Effector CD8-positive, alpha-beta T cell (primary cell): ENCODE measurements at places on chromosomes 2 and 18.

- no peak for DNase-seq
Measured at GRCh38 chr2:17878281-17879136, at the start of gene KCNS3. TSS of gene KCNS3 (plus strand) at chr2:17878667. CDS start at chr2:17931009, 52,342 bp downstream.

DNA sequence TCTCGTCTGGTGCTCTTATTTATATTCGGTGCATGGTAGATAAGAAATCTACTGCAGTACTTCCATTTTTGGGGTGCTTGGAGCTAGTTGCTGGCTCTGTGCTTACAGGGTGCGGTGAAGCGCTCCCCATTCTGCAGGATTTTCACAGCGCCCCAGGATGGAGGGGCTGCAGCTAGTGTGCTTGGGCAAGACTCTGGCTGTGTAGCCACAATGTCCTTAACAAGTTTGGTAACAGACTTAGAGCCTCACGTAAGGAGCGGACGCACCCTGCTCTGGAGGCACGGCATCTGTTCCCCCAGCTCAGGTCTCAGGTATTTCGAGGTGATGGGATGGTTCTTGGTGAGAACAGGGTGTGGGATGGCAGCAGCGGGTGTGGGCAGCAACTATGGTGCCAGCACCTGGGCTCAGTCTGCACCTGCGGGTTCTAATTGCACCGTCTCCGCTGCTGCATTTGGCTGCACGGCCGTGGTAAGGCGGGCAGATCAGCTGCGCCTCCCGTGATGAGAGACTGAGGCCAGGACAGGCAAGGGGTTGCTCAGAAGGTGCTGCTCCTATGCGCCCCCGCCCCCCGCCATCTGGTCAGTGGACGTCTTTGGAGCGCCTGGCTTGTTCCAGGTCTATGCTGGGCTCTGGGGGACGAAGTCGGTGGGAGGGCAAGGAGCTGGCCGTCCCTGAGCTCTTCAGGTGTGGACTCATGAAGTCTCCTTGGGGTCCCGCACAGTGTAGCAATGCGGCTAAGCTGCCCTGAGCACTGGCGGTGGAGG is 20.1 kb upstream of the ALLC start:
- DNase-seq: no peak

DNA sequence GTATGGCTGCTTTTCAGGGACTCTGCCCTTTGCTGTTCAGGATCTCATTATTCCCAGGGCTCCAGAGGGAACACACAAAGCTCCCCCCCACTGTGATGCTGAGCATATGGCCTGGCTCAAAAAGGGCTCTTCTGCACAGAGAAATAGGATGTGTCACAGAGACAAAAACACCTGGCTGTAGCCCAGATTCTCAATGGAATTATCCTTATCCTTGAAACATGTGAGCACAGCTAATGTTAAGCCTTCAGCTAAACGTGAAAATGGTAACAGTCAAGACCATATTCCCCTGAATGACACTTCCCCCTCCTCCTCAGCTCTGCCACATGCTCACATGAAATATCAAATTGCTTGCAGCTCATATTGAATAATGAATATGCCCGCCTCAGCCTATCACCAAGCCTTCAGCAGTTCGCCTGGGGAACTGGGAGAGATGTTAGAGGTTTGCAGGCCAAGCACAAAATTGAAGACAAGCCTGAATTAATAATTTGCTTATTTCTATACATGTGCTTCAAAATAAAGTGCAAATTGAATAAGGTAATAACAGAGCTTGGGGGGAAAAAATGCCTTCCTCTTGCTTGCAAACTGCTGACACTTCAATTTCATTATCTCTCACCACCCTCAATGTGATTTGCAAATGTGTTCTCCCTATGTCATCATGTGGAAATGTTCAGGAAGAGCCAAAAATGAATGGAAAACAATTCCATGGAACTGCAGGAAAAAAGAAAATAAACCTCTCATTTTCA is 181.0 kb upstream of the HNRNPA3 start:
- DNase-seq: no peak

- DNase-seq: no peak
Measured at GRCh38 chr18:68472701-68473295, 242.1 kb downstream of the TMX3 start.

DNA sequence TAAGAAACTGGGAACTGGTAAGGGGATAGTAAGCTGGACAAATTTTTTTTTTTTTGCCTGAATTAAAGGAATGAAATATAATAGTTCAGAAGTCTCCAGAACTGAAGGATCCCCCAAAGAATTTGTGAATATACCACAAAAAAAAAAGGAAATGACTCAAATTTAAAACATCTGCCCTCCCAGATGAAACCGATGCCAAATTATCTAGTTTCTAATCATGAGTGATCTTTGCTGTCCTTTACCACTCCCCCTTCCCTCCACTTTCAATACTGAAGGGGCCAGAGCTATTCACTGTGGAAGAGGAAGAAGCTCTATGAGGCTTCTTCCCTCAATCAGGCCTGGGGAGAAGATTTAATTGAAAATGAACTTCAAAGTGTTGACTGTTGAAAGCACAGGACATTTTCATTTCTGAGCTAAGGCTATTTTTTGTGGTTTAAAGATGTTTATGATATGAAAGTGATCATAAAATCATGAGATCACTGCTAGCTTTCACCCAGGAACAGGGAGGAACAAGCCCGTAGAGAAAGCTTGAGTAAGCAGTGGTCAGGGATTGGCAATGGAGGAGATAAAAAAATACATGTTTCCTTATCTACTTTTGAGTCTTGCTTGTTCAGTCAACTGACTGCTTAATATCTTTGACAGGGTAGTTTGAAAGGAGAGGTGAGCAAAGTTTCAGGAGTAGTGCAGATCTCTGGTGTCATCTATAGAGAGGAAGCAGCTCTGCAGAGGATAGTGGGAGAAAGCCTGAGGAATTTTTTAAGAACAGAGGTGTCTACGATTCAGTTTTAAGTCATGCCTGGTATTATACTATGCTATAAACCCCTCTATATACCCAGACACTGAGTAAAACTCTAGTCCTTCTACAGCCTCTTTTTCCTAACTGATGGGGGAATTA is 409.5 kb upstream of the FIGN start:
- no peak for DNase-seq

GRCh38 chr2:135531231-135532197 is at the start of gene R3HDM1:
TSS of gene R3HDM1 (plus strand) at chr2:135531484. CDS start at chr2:135604846, 73,362 bp downstream.
- peak; percentile 91 for DNase-seq

GRCh38 chr2:216350214-216350791 is 22.0 kb downstream of the MARCHF4 start:
- DNase-seq: no peak

DNA sequence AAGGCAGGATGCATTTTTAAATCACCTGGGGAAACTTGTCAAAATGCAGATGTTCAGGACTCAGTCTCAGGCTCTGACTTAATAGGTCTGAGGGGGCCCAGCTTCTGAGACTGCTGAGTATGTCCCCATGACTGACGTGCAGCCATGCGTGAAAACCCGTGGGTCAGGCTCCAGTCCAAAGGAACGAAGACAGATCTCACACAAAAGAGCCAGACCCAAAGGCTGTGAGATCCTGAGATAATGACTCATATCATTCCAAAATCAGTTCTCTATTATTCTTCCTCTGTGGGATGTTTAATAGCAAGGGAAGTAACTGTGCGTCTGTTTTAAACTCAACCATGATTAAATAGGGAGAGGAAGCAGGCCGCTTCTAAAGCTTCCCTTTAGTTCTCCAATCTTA is 107.4 kb upstream of the ACAA2 start:
- DNase-seq: no peak

DNA sequence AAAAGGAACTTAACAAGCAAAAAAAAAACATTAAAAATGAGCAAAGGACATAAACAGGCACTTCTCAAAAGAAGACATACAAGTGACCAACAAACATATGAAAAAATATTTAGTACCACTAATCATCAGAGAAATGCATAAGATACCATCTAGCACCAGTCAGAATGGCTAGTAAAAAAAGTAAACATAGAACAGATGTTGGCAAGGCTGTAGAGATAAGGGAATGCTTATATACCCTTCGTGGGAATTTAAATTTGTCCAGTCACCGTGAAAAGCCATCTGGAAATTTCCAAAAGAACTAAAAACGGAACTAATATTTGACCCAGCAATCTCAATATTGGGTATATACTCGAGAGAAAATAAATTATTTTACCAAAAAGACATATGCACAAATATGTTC is 1751.3 kb upstream of the LRRTM1 start:
- DNase-seq: no peak
